HCEC 1CT (cell line): ENCODE measurements at places on chromosomes 2 and 18.
A peak's percentile ranks its signal among the peaks of the same experiment; 100 is the strongest.

- no peak for DNase-seq
Measured at GRCh38 chr2:234490271-234491091, 6.4 kb downstream of the ARL4C start.

- no peak for DNase-seq
Measured at GRCh38 chr18:23539911-23540525, 36.7 kb downstream of the RMC1 start.

- no peak for DNase-seq
Measured at GRCh38 chr18:11468617-11469016, 140.8 kb upstream of the SLC35G4 start.

GRCh38 chr2:70468878-70469277, 84.7 kb downstream of the TGFA start:
- no peak for DNase-seq

GRCh38 chr2:209721497-209721896, 50.1 kb upstream of the UNC80 start:
- peak; percentile 67 for DNase-seq

DNA sequence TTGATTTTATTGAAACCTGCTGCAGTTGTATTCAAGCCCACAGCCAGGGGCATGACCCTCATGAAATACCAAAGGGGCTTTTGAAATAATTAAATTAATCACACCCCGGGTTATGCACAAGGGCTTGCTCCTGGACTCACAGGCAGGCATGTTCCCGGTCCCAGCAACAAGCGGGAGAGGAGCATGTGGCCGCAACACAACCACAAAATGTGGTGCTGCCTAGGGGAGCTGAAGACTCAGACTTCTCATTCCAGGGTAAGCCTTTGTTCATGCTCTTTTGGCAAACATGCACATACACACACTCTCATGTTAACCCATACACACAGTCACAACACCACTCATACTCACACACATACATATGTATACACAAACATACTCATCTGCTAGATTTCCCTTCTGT, 233.7 kb upstream of the SMAD2 start:
- DNase-seq = no peak

- DNase-seq = no peak
Measured at GRCh38 chr2:121287956-121288355, 3.0 kb upstream of the TFCP2L1 start.

DNA sequence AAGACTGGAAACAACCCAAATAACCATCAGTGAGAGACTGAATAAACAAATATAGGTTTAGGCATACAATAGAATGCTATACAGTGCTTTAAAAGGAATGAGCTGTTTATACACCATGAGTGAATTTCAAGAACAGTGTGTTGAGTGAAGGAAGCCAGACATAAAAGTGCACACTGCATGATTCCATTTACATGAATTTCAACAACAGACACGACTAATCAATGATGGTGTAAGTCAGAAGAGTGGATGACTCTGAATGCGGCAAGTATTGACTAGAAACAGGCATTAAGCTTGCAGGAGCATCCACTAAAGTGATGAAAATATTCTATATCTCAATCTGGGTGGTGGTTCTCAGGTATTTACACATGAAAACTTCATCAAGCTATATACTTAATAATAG, 142.7 kb upstream of the SLC39A10 start:
- DNase-seq = no peak
